ENCODE measurements at places on chromosomes 5 and 9.

DNA sequence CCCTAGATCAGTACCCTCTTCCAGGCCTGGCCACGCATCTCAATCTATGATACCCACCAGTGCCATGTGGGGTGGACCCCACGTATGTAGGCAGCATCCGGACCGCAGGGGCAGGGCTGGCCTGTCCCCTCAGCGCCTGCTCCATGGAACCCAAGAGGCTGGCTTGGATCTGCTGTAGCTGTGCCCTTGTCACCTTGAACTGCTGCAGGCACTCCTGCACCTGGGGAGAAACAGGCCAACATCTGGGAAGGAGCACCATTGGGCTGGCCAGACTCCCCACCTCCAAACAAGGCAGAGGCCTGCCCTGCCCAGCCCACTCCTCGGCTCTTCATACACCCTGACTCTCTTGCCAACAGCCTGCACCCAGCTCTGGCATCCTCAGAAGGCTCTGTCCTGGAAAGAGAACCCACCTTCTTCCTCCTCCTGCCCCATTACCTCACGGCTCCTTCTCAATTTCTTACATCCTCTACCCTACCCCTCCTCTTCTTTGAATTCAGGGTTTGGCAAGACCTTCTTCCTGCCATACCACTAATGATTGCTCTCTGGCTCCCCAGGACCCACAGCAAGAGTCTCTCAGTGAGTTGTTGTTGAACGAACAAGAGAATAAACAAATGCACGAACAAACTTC is 7.7 kb downstream of the HK3 start:
- DNase-seq, result no peak

GRCh38 chr9:126720661-126721563 is 83.9 kb upstream of the ZBTB43 start:
- no peak for DNase-seq

DNA sequence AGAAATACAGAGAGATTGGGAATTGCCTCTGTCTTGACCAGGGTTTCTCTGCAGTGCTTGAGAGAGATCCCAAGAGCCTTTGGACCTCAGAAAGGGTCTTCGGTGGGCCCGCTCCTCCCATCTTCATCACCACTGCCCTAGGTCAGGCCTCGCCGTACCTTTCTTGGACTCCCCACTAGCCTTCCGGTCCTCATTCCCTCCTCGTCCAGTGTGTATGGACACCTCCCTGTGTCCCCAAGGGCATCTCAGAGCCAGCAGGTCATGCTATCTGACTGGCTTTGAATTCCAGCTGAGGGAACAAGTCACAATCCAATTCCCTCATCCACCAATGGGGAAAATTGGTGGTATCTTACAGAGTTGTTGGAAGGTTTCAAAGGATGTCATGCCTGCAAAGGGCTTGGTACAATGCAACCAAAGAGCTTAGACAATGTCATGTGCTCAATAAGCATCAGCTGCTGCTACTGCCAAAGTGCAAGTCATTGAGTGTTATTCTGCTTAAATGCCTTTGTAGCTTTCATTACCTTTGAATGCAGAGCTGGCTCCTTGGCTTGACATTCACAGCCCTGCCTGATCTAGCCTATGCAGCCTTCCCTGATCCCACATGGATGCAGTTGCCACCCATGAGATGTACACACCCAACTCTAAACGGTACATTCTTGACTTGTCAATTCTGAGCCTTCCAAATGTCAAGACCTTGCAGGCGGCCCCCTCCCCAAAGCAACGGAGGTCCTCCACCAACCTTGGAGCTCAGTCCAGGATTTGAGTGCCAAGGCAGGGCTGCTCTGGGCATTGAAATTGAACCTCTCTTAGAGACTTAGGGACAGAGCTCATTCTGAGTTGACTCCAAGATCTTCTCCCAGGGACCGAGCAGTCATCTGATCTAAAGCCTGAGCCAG is 58.0 kb downstream of the HRH2 start:
- no peak for DNase-seq

DNA sequence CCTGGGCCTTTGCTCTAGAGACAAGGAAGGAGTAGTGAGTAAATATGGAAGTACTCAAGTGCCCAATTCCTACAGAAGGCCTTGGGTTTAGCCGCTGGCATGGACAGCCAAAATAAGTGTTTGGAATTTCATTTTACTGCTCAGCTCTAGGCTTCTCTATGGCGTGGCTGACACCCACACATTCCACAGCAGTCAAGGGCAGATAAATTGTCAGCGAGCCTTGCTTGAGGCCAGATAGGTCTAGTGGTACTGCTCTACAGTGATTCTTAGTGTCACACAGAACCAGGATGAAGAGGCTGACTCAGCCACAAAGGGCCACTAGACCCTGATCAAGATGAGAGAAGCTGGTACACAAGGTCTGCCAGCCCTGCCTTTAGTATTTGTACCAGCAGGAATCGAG is 111.0 kb upstream of the NFIB start:
- no peak for DNase-seq

- DNase-seq, result no peak
These were observed 55.5 kb downstream of the DRD1 start for GRCh38 chr5:175388531-175388930.

- no peak for DNase-seq
These were observed 2062.2 kb upstream of the CDH6 start for GRCh38 chr5:29131285-29131684.

DNA sequence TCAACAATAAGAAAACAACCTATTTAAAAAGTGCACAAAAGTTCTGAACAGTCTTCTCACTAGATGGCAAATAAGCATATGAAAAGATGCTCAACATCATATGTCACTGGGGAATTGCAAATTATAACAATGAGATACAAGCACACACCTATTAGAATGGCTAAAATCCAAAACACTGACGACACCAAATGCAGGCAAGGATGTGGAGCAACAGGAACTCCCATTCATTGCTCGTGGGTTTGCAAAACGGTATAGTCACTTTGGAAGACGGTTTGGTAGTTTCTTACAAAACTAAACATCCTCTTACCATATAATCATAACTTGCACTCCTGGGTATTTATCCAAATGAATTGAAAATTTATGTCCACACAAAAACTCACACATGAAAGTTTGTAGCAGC is 100.9 kb upstream of the TBC1D2 start:
- no peak for DNase-seq

GRCh38 chr5:76000582-76000981 is 82.6 kb upstream of the SV2C start:
- no peak for DNase-seq

- DNase-seq, result no peak
These were observed 2.2 kb downstream of the AMACR start for GRCh38 chr5:34005681-34006080.

GRCh38 chr9:117763314-117763713 is 59.1 kb downstream of the TLR4 start:
- DNase-seq, result no peak

GRCh38 chr9:107425101-107426025 is 64.2 kb downstream of the KLF4 start:
- no peak for DNase-seq

DNA sequence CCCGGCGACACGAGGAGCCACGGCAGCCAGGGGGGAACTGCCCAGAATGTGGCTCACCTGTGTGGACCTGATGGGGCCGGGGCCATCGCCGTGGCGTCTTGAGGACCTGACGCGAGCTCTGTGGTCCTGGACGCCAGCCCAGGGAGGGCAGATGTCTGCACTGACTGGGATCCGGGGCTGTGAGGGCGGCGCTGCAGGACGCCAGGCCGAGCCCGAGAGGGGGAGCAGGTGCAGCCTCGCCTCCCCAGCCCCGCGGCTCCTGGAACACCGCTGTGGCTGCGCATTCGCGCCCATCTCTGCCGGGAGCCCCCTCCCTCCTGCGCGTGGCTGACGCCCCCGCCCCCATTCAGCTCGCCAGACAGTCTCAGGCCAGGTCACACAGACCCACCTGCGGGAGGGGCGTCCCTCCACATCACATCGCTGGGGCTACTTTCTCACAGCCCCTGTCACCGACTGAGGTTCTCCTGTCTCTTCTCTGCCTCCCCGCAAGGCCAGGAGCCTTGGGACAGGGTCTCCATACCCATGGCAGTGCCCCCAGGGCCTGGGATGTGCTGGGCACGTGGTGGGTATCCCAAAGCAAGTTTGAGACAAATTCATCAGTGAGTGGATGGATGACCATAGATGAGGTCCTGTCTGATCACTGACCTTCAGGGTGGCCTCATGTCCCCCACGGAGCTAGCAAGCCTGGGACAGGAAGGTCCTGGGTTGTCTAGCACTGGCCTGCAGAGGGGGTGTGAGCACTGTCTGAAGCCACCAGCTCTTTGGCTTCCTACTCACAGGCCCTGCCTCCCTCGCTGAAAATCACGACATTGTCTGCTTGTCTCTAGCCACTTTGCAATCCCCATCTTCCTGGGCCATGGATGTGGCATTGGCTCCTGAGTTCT is 47.3 kb downstream of the RASGEF1C start:
- no peak for DNase-seq

Data from cortex of kidney (tissue), 1 donor.